ENCODE measurements at places on chromosomes 1 and 21.

- DNase-seq: peak; percentile 32
Measured at GRCh38 chr1:241999026-241999425, at the start of gene MAP1LC3C. Gene MAP1LC3C, minus strand, starts transcription at chr1:241999098. Its CDS starts 90 bp downstream, at chr1:241999008.

GRCh38 chr1:6392809-6393399 is 663 bp downstream of the ACOT7 start:
- DNase-seq: peak; percentile 62

DNA sequence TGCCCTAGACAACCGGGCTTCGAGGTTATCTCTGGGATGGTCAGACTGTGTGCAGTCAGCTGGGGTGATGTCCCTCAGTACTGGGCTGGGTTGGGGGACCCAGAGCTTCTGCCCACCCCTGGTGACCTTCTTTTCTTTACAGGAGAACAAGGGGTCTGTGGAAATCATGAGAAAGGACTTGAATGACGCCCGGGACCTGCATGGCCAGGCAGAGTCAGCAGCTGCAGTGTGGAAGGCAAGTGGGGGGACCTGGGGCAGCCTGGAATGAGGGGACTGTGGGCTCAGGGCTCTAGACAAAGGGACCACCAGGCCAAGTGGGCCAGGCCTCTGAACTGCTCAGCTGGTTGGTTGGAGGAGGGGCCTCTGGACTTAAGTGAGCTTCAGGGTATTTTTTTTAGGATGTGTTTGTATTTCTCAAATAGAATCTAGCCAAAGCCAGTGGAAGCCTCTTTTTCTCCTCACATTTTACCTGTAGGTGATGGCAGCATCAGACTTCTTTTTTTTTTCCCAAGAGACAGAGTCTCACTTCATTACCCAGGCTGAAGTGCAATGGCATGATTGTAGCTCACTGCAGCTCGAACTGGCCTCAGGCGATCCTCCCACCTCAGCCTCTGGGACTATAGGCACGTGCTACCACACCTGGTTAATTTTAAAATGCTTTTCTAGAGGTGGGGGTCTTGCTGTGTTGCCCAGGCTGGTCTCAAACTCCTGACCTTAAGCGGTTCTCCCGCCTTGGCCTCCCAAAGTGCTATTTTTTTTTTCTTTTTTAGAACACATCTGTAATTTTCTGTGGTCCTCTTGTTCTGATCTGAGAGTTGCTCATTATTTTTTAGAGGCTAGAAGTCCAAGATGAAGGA is 1.9 kb downstream of the RNF187 start:
- DNase-seq: no peak

DNA sequence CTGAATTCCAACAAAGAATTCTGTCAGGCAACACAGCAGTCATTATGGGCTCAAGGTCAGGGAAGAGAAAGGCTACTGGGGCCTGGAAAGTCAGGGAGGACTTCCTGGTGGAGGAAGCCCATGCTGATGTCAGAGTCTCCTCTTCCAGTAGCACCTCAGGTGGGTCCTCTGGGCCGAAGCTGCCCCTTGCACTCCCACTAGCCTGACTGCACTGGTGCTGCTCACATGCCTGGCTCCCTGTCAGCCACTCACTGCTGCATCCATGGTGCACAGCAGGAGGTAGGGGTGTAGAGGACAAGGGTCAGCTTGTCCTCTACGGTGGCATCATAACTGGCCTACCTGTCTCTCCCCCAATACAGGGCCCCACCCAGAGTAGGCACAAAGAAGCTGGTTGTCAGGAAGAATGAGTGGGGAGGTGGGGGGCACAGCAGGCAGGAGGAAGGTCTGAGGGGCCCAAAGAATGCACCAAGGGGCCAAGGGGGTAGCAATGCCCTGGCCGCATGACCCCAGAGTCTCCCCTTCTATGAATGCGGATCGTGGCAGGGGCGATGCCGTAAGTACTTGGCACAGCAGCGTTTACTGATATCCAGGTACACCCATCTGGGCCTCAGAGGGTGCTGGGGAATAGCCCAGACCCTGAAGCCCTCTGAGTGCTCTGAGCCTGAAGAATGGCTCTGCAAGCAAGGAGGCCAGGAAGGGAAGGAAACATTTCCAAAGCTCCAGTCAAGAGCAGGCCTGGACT is 80.3 kb downstream of the GLIS1 start:
- DNase-seq: no peak

- DNase-seq: no peak
Measured at GRCh38 chr1:37978541-37978940, 11.3 kb downstream of the SF3A3 start.

DNA sequence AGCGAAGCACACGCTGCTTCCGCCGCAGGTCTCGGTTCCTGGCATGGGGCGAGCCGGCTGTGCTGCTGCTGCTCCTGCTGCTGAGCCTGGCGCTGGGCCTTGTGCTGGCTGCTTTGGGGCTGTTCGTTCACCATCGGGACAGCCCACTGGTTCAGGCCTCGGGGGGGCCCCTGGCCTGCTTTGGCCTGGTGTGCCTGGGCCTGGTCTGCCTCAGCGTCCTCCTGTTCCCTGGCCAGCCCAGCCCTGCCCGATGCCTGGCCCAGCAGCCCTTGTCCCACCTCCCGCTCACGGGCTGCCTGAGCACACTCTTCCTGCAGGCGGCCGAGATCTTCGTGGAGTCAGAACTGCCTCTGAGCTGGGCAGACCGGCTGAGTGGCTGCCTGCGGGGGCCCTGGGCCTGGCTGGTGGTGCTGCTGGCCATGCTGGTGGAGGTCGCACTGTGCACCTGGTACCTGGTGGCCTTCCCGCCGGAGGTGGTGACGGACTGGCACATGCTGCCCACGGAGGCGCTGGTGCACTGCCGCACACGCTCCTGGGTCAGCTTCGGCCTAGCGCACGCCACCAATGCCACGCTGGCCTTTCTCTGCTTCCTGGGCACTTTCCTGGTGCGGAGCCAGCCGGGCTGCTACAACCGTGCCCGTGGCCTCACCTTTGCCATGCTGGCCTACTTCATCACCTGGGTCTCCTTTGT is 2.6 kb downstream of the TAS1R3 start:
- no peak for DNase-seq

DNA sequence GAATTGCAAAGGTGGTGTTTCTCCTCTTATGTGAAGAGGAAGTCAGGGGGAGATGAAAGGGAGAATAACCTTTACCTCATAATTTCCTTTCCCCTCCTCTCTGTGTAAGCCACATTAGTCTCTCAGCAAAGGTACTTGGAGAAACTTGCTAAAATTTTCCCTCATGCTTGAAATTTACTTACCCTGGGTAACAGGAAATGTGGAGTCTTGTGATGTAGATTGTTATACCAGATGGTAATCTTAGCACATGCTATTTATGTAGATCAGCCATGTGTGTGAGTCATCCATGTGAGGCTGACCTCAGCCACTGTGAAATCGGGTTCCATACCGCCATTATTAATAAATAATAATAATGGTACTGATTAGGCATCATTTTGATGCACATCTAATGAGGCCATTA is 128.4 kb downstream of the TGFB2 start:
- DNase-seq: no peak

- no peak for DNase-seq
Measured at GRCh38 chr1:150928286-150928685, 2.1 kb downstream of the SETDB1 start.

GRCh38 chr21:34878501-34878900 is 170.6 kb downstream of the RUNX1 start:
- DNase-seq: no peak

DNA sequence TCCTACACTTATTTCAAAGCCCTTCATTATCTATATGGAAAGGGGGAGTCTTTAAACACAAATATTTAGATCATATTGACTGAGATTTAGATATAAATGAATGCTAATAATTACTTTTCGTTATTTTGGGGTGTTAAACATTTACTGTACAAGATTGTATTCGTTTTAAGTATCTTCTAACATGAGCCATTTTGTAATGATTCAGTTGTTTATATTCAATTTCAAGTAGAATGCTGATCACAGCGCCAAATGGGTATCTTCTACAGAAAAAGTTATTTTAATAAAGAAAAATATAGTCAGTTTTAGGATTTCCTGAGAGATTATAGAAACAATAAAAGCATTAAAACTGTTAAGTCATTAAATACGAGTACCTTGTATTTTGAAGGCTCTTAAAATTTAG is 104.5 kb upstream of the HNRNPU start:
- DNase-seq: no peak

DNA sequence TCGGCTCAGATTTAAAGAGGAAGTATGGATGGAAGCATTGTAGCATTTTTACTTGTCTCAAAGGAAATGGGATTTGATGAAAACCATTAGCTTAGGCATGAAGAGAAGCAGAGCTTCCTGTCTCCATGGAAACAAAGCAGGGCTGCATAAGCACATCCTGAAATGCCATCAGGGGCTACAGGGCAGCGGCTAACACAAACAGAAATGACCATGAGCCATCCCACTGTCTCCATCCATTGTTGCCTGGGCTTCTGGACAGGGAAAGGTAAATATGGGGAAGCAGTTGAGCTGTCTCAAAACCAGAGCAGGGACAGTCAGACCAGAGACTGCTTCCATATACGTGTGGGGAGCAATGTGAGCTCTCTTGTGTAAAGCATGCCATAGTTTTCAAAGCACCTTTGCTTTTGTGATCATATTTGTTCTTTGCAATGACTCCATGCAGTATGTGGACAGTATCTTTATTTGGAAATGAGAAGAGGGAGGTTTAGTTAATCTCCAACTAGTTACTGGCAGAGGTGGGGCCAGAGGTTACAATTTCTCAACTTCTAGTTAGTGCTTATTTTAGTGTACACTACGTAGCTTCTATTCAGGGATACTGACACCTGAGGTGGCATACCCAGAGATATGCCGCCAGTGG is 176.1 kb downstream of the CACNA1E start:
- DNase-seq: no peak

DNA sequence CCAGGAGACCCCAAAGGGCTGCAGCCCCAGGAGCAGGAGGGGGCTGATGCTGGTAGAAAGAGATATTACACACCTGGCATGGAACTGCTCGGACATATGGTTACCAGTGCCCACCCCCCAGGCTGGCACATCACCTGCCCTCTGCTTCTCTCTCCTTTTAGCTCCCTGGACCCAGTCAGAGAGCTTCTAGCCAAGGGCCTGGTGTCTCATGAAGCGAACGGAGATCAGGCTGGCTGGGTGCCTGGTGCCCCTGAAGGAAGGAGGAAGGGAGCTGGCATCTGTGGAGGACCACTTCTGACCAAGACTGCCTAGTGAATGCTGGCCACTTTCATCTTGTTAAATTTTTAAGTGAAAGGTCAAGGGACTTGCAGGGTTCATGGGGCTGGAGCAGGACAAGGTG is 53.1 kb downstream of the FOXO6 start:
- no peak for DNase-seq

DNA sequence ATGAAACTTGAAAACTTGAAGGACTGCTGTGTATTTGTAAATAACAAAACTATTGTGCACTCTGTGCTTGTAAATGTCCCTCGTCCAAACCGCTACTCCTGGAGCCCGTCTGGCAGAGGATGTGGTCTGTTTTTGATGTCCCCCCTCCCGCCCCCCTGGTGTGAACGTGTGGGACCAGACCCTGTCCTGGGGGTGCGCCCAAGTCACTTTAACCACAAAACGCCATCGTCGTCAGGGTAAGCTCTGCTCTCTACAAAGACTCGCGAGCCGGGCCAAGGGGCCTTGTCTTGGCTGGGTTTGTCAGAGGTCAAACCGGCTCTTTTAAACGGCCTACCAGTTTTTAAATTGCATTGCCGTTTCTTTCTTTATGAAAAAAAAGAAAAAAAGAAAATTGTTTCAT is 87.4 kb upstream of the TMEM51 start:
- DNase-seq: no peak

GRCh38 chr1:186231861-186232436 is 143.1 kb downstream of the TPR start:
- no peak for DNase-seq

GRCh38 chr1:228323401-228323800 is 83.2 kb downstream of the TRIM11 start:
- DNase-seq: no peak

DNA sequence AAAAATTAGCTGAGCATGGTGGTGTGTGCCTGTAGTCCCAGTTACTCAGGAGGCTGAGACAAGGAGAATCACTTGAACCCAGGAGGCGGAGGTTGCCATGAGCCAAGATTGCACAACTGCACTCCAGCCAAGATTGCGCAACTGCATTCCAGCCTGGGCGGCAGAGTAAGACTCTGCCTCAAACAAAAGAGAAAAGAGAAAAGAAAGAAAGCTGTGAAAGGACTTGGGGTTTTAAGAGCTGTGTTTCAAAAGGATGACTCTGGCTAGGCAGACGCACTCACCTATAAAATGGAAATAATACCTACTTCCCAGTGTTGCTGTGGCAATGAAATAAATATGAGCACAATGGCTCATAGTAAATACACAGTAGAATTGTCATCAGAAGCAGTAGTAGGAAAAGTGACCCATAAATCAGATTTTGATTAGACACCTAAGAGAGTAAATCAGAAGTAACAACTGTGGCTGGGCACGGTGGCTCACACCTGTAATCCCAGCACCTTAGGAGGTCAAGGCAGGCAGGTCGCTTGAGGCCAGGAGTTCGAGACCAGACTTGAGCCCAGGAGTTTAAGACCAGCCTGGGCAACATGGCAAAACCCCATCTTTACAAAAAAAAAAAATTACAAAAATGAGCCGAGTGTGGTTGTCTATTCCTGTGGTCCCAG is 45.9 kb upstream of the PUM1 start:
- DNase-seq: no peak

- DNase-seq: no peak
Measured at GRCh38 chr1:3227893-3228292, 158.9 kb downstream of the PRDM16 start.

DNA sequence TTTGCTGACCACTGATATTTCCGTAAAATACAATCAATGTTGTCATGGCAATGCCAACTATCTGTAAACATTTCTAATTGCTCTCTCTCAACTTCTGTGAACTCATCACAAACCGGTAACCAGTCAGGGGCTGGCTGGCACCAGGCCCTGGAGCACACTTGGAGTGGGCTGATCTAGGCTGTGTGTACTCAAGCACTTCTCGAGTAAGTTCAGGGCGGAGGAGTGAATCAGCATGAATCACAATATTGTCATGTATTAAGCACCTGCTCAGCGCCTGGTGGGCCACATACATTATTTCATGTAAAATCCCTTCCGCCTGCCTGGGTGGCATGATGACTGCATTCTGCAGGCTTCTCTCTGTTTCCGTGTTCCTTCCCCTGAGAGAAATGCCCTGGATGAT is 212.4 kb downstream of the FOXD2 start:
- DNase-seq: no peak

DNA sequence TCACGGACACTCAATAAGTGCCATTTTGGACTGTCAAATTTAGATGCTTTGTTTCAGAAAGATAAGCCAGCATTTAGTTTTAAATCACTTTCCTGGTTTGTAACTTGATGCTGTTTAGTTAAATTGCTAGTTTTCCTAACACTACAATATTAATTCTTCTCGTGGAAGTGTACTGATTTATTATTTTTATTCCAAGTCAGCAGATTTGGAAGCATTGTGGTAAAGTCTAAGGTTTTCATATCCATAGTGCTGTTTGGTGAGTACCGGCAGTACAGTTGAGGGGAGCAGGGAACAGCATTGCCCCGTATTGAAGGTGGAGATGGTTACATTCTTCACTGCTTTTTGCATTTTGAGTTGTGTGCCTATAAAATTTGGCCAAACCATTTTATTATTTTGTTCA is 36.3 kb downstream of the S100B start:
- no peak for DNase-seq

GRCh38 chr1:101902199-101902598 is 94.5 kb downstream of the OLFM3 start:
- DNase-seq: no peak
